ENCODE measurements at places on chromosomes 12 and 14. TPM values are rescaled to one million over a fixed set of nuclear protein-coding genes. Genes with fewer than 3 reads are reported as not detected.

Gene BDKRB2
- 4.0 TPM for total RNA-seq

Gene ANO6
- 91.1 TPM for total RNA-seq

Gene DPY19L2
- total RNA-seq: 7.1 TPM

Gene KLHDC2
- total RNA-seq: 52.7 TPM

Gene ANO2
- total RNA-seq: 7.0 TPM

Gene EPYC
- not detected for total RNA-seq

Gene SLC22A17
- 7.7 TPM for total RNA-seq

Gene LUM
- 213 TPM for total RNA-seq

Gene INHBC
- total RNA-seq: not detected

Gene BHLHE41
- total RNA-seq: 4.6 TPM

Gene FGF23
- not detected for total RNA-seq

Gene RIMBP2
- 0.36 TPM for total RNA-seq

Gene SLC48A1
- 27.6 TPM for total RNA-seq

Gene LALBA
- total RNA-seq: not detected

Gene SERPINA10
- total RNA-seq: not detected

Gene DBX2
- total RNA-seq: 0.12 TPM

Gene RHOJ
- 33.9 TPM for total RNA-seq

Gene CIPC
- total RNA-seq: 34.2 TPM

Gene MANSC4
- not detected for total RNA-seq

Gene AKAP3
- 0.65 TPM for total RNA-seq

Gene FGF6
- total RNA-seq: not detected

Gene LBHD2
- not detected for total RNA-seq

Gene DDX23
- 48.3 TPM for total RNA-seq

Gene PTGER2
- 4.0 TPM for total RNA-seq

Gene PLBD1
- total RNA-seq: 26.5 TPM

Gene ZDHHC22
- not detected for total RNA-seq

Gene SCN8A
- 0.60 TPM for total RNA-seq

Gene REP15
- total RNA-seq: 0.96 TPM

Gene ARHGAP9
- total RNA-seq: 85.6 TPM

Gene PRMT5
- total RNA-seq: 54.9 TPM

Gene ZC3H10
- total RNA-seq: 5.5 TPM

Gene ANO4
- total RNA-seq: 1.2 TPM

Gene NTS
- total RNA-seq: 25.1 TPM

Gene KRT78
- not detected for total RNA-seq

Gene CRIP2
- 71.4 TPM for total RNA-seq

Gene CLEC14A
- total RNA-seq: 32.5 TPM

Gene SMIM41
- total RNA-seq: 1.1 TPM

Gene VRTN
- not detected for total RNA-seq

Gene GMFB
- total RNA-seq: 81.8 TPM

Gene SOAT2
- not detected for total RNA-seq

Gene KRT72
- total RNA-seq: not detected

Gene TAS2R10
- not detected for total RNA-seq

Gene KIF26A
- 7.3 TPM for total RNA-seq

Gene PLD4
- not detected for total RNA-seq

Gene LEMD3
- total RNA-seq: 27.4 TPM

Gene CIROP
- total RNA-seq: not detected

Gene CIT
- total RNA-seq: 3.6 TPM

Gene ALX1
- not detected for total RNA-seq

Gene IL23A
- not detected for total RNA-seq

Gene KRT5
- total RNA-seq: 3.6 TPM

Gene SLC17A8
- total RNA-seq: not detected

Measured in omental fat pad (tissue), 4 donors.